ENCODE measurements at places on chromosomes 12 and 14.

DNA sequence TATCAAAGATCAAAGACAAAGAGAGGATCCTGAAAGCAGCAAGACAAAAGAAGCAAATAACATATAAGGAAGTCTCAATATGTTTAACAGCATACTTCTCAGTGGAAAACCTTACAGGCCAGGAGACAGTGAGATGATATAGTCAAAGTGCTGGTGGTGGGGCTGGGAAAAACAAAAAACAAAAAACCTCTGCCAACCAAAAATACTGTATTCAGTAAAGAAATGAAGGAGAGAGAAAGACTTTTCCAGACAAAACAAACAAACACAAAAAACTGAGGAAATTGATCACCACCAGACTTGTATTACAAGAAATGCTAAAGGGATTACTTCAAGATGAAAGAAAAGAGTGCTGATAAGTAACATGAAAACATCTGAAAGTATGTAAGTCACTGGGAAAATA is 221.2 kb downstream of the ADGRD1 start:
- DNase-seq, result no peak

- no peak for DNase-seq
Observed at GRCh38 chr14:100059438-100059781, 5.8 kb upstream of the EVL start.

DNA sequence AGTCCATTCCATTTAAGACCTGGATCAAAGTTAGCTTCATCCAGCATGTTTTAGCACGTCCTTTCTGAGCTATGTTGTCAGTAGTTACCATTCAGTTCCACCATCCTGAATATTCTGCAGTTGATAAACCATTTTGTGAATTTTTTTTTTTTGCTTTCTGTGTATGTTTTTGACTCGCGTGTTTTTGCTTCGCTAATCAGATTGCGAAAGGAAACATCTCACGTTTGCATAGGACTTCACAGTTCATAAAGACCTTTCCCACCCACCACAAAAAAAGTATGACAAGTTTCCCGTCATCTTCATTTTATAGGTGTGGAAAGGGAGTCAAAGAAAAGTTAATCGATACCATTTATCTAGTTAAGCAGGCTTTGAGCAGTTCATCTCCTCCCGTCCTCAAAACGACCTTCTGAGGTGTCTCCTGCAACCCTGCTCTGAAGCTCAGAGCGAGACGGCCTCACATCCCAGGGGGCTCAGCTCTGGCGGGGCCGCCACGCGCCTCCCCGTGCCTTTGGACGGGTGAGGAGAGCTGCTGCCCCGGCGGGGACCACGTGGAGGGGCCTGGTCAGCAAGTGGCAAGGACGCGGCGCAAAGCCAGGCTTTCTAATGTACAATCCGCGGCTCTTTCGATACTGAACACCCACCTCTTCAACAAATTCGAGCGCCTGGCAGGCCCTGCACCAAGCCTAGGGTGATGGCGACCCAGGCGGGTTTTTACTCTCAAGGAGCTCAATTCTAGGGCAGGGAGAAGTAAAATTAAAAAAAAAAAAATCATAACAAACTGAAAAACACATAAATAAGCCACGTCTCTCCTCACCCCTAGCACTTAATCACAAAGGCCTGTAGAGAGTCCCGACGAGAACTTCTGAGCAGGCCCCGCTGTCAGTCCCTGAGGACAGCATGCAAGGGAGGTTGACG is 988 bp upstream of the TMEM263 start:
- no peak for DNase-seq

- DNase-seq, result no peak
Observed at GRCh38 chr12:105670672-105671071, 340.2 kb downstream of the C12orf75 start.

DNA sequence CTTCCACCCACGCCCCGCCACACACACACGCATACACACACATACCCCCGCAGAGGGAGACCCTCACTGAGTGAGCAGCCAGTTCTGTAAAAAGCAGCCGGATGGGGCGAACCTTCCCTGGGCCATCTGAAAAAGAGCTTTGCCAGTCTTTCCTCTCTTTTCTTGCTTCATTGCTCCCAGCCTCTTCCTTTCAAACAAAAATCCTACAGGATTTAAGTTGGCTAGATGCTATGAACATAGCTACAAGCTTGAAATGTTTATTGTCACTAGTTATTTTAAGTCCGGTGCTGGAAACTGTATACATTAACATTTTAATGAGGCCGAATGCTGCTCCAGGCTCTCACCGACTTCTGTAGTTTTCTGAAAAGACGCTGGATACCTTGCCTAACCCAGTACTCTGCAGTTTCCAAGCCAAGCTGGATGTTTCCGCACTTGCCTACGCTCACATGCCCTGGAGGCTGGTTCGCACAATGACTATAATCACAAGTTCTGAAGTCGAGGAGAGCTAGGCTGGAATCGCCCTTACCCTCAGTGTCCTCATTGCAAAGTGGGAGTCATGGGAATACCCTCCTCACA is 39.2 kb downstream of the LTBP2 start:
- DNase-seq, result no peak

DNA sequence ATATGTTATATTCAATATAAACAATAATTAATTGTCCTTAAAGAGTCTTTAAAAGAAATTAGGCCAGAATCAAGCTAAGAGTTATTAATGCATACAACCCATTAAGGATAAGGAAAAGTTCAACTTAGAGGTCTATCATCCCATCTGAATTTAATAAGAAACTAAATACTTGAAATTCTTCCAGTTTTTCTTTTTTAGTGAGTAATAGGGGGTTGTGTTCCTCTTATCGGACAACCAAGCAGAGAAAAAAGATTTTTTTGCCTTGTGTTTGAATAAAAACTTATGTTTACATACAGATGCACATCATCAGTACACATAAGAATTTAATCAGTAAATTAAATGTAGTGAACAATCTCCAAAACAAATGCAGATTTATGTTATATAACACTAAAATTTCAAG is 32.5 kb downstream of the PAWR start:
- DNase-seq, result no peak

DNA sequence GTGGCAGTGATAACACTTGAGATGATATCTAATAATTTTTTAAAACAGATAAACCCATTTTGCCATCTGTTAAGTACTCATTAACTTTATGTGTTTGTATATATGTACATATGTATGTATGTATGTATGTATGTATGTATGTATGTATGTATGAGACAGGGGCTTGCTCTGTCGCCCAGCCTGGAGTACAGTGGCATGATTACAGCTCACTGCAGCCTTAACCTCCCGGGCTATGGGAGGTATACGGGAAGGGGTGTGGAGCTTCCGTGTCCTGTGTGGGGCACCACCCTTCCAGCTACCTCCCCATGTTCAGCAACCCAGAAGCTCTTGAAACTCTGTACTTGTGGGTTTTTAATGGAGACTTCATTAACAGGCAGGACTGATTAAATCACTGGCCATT is 116.9 kb downstream of the SCFD1 start:
- DNase-seq, result no peak

GRCh38 chr12:79143803-79144202 is 279.2 kb downstream of the SYT1 start:
- no peak for DNase-seq

DNA sequence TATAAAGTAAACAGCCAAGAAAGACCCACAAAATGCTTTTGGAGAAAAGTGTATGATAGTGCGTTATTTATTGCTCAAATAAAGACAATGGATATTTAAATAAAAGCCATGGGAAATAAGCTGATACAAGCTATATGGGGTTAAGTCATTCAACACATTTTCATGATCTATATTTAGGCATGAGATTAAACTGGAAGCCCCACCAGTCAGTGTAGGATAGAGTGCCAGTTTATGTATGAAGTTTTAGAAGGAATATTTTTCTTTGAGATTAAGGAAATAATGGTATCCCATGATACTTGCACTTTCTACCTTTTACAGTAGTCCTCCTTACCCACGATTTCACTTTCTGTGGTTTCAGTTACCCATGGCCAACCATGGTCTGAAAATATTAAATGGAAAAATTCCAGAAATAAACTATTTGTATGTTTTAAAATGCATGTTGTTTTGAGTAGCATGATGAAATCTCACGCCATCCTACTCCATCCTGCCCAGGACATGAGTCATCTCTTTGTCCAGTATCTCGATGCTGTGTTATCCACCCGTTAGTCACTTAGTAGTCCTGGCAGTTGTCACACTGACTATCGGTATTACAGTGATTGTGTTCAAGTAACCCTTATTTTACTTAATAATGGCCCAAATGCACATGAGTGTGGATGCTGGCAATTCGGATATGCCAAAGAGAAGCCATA is 22.3 kb downstream of the SYT1 start:
- no peak for DNase-seq

DNA sequence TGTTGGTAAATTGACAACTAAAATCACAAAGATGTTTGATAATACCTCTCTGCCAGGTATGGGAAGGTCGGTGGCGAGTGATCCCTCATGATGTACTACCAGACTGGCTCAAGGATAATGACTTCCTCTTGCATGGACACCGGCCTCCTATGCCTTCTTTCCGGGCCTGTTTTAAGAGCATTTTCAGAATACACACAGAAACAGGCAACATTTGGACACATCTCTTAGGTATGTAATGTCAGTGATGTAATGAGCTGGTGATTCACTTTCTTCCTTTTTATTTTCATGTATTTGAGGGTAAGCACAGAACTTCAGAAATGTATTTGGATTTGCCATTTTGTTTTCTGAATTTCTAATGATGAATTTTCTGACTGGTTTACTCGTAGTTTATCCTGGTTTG is 42.6 kb upstream of the LRTM2 start:
- no peak for DNase-seq

GRCh38 chr12:103813426-103813825 is 27.6 kb downstream of the NT5DC3 start:
- no peak for DNase-seq

DNA sequence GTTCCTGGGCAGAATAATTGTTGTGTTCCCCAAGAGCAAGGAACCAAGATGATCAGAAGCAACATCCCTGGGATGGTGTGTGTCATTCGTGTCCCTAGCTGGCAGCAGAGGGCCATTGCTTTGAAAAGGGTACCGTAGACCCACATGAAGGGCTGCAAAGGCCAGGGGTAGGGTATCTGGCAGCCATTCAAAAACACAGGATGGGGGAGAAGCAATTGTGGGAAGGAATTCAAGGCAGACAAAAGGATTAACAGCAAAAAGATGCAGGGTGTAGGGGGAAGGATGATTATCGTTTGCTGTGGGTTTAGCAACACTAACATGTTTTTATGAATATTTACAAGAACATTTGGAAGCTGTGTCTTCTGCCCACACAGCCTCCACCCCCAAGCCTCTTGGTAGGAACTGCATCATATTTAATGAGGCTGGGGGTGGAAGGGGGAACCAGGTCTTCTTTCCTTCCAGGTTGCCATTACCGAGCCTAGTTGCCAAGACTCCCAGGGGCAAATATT is 169.0 kb upstream of the G2E3 start:
- no peak for DNase-seq

GRCh38 chr14:54487771-54488170 is 1.0 kb downstream of the GMFB start:
- DNase-seq, result peak; percentile 67

GRCh38 chr14:74619672-74620131 is 7.7 kb upstream of the LTBP2 start:
- no peak for DNase-seq

- no peak for DNase-seq
Observed at GRCh38 chr12:4148418-4149056, 125.0 kb upstream of the CCND2 start.

DNA sequence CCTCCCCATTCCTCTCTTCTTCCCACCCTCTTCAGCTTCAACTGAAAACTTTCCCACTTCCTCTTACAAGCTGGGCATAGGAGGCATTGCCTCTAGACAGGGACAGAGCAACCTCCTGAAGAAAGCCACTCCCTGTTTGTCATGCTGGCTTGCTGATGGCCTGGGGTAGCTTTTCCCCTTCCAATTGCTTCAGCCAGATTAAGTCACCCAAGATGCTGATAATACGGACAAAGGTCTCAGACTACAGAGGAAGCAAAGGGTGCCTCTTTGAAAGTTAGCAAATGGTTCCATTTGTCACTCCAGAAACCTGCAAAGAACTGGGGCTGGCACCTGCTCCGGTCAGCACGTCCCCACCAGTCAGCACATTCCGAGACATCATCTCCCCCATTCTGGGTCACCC is 6.0 kb downstream of the KRT2 start:
- DNase-seq, result no peak

DNA sequence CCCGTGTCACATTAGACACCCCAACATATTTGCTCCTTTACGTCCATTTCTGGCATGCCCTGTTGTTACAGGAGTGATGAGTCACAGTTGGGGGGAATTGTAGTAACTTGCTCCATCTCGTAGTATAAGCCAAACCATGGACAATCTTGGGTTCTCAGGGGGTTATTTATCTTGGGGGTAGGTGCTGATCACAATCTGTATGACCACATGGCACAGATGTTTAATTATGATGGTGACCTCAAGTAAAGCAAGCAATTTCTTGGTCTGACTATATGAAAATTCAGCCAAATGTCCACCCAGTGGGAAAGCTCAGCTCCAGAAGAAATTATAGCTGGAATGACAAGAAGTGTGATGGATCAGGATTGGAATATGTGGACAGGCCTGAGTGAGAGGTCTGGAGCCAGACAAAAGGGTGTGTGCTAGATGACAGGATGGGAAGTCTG is 32.1 kb upstream of the STON2 start:
- no peak for DNase-seq

DNA sequence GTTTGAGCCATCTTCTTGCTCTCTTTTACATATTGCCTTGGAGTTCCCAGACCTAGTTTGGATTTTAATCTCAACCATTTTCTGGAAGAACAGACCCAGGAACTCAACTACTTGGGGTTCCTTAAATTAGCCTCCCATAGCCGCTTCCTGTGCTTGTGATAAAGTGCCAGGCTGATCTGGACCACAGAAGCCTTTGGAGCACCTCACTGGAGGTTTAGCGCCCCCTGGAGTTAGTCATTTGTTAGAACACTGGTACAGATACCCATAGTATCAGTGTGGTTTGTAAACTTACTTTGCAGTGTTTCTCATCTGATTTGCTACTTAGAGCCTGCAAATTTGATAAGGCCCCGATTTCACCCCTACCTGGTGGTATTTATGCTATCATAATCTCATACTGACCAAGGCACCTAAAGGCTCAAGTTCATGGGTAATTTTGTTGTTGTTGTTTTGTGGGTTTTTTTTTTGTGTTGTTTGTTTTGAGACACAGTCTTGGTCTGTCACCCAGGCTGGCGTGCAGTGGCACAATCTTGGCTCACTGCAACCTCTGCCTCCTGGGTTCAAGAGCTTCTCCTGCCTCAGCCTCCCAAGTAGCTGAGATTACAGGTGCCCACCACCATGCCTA is 3.7 kb downstream of the UNC119B start:
- peak; percentile 74 for DNase-seq

DNA sequence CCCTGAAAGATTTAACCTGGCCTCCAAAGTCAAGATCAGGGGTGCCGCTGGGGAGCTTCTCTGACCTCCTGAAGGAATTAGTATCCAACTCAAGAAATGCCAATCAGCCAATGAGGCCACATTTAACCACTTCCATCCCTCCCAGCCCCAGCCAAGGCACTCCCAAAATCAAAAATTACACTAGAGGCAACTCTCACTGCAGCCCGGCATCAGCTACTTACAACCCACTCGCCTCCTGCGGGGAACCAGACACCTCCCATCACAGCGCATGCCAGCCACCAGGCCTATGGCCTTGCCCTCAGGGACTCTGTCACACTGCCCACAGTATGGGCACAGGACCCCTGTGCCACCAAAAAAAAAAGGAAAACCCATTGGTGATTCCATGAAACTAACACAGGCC is 62.3 kb upstream of the DDX11 start:
- no peak for DNase-seq

GRCh38 chr12:89882050-89882449 is 173.4 kb upstream of the ATP2B1 start:
- DNase-seq, result no peak
